ENCODE measurements at places on chromosomes 11 and 22. TPM values are rescaled to one million over a fixed set of nuclear protein-coding genes. Genes with fewer than 3 reads are reported as not detected.
A peak's percentile ranks its signal among the peaks of the same experiment; 100 is the strongest.

DNA sequence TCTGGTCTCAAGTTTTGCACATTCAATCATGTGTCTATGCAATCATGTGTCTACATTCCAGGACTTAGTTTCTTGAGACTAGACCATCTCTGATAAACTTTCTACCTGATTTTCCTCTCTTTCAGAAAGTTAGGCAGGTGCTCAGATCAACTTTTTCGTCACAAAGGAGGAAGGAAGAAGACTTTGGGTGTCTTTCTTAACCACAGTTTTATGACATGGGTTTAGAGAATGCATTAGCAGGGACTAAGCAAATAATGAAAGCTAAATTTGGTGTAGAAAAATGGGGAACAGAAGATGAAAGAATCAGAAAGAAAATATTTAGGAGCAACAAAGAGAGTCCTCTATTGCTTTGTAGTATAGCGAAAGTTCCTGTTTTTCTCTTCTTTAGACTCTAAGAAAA, 7.7 kb upstream of the GLYATL1B start:
- no peak for DNase-seq

DNA sequence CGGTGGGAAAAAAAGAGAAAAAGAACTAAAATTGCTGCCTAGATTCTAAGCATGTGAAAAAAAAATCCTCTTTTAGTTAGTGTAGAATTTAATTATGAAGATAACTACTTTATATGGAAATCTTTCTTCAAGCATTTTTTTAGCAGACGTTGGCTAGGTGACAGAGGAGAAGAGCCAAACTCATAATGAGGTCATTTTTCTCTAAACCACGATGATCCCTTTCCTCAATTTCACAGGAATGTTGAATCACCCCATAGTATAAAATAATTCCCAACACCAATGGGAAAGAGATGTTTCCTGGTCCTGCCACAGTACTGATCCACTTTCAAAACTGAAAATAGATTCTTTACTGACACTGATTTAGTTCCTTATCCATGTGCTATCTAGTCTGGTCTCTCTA, 319.8 kb downstream of the DLG2 start:
- DNase-seq, result no peak

GRCh38 chr11:84906995-84907394, 720.1 kb downstream of the DLG2 start:
- no peak for DNase-seq

- no peak for DNase-seq
These were observed 12.7 kb upstream of the C11orf91 start for GRCh38 chr11:33713151-33713855.

GRCh38 chr22:38674888-38675287, 6.9 kb upstream of the TOMM22 start:
- DNase-seq, result no peak

DNA sequence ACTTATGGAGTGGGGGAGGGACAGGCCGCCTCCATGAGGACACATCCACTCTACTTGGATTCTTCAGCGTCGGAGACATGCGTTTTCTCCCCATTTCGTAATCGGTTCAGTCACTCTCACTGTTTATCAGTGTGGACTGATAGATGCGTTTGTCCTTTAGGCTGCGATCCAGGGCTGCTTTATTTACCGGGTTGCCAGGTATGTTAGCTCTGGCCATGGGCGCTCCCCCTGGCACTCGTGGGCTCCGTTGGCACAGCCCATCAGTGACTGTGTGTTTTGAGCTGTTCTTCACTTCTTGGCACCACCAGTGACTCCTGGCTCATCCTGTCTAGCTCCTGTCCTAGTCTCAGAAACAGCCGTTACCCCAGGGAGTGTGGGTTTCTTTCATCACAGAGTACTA, 1203.3 kb downstream of the BRD1 start:
- no peak for DNase-seq

DNA sequence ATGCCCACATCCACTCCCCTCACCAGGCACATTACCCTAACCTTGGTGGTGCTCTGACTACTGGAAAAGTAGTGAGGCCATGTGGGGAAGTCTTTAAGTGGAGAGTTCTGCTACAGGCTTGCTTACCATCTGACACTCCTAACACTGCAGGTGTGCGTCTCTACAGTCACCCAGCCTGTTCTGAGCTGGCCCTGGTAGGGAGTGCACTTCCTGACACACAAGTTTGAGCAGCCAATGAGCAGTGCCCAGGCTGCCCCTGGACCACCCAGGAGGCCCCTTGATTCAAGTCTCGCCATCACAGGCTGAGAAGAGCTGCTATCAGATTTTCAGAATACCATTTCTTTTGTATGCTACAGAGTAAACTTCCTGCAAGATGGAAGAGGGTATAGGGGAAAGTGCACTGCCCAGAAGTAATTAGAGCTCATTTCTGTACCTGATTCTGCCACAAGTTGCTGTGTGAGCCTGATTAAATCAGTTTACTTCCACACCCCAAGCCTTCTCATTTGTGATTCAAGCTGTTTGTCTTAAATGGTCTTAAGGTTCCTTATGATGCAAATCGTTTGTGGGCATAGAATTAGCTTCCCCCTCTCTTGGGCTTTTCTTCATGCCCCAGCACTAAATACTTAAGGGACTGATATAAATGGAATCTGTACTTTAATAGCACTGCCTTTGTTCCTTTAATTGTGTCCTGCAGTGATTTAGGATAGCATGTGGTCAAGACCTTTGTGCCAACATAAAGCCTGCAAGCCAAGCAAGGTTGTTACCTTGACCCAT, 22.2 kb downstream of the OPCML start:
- no peak for DNase-seq

DNA sequence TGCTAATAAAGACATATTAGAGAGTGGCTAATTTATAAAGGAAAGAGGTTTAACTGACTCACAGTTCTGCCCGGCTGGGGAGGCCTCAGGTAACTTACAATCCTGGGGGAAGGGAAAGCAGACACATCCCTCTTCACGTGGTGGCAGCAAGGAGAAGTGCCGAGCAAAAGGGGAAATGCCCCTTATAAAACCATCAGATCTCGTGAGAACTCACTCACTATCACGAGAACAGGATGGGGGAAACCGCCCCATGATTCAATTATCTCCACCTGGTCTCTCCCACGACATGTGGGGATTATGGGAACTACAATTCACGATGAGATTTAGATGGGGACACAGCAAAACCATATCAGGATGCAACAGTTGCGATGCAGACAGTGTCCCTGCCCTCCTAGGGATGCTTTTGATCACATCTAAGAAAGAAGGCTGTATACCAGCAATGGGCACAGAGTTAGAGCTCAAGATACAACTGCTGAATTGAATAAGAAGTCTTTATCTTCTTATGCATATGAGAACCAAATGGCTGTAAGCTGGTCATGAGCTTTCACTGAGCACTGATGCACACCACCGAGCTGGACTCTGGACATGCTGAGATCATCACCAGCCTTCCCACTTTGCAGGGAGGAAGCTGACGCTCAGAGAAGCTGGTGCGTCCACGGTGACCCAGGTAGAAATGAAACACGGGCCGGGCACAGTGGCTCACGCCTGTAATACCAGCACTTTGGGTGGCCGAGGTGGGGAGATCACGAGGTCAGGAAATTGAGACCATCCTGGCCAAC, 255.2 kb downstream of the MN1 start:
- DNase-seq, result no peak

GRCh38 chr11:87398931-87399330, 361.2 kb downstream of the TMEM135 start:
- peak; percentile 83 for DNase-seq

RFPL2 gene
- polyA plus RNA-seq, result 0.34 TPM

OSBP2 gene
- polyA plus RNA-seq, result 68.0 TPM

RAB3IL1 gene
- 88.2 TPM for polyA plus RNA-seq

OR5A1 gene
- 0.21 TPM for polyA plus RNA-seq

MAPK8IP2 gene
- polyA plus RNA-seq, result 12.7 TPM

CCDC179 gene
- 54.1 TPM for polyA plus RNA-seq

PLEKHB1 gene
- 54.9 TPM for polyA plus RNA-seq

All from testis (tissue), 5 donors.